ENCODE measurements at places on chromosomes 12 and 14.
A peak's percentile ranks its signal among the peaks of the same experiment; 100 is the strongest.

DNA sequence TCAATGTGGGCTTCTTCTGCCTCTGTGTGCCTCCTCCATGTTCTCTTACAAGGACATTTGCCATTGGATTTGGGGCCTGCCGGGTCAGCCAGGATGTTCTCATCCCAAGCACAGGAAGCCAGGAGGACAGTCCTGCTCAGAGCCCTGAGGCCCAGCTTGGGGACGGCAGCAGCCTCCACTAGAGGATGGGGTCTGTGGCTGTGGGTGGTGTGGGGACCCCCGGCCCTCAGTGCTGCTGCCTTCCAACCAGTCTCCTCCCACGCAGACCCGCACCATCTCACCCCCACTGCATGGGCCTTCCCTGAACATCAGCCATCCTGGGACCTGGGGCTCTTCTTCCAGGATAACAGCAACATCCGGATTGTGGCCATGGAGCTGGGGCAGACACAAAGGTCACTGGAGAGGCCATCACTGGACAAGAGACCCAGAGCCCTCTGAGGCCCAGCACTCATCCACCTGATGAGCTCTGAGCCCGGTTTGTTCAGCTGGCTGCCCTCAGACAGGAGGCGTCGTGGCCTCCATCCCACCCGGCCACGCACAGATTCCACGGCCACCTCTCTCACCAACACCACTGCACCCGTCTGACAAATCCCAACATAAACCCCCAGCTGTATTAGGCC is 56.5 kb upstream of the C14orf180 start:
- DNase-seq, result no peak

DNA sequence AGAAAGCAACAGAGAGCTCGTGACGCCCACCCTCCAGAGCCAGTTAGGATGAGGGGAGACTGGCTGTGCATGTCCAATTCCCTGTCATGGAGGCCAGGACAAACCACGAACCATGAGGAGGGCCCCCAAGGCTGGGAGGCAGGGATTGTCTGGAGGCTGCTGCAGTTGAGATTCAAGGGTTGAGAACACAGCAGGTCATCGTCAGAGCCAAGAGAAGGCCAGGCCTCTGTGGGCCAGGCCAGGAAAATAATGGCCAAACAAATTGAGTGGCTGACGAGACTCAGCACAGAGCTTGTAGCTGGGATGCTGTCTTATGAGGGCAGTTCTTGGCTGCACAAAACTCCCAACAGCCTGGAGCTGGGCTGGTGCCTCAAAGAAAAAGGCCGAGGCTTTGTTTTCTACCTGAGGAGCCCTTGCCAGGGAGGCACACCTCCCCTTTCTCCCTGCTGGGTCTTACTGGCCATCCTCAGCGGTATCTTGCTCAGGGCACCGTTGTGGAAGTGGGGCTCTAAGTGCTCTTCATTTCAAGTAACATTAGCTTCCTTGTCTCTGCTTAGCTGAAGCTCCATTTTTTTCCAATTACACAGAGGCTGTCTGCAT is 665.9 kb downstream of the BCL11B start:
- DNase-seq, result no peak

GRCh38 chr14:50354527-50354926 is 42.2 kb downstream of the CDKL1 start:
- DNase-seq, result no peak

DNA sequence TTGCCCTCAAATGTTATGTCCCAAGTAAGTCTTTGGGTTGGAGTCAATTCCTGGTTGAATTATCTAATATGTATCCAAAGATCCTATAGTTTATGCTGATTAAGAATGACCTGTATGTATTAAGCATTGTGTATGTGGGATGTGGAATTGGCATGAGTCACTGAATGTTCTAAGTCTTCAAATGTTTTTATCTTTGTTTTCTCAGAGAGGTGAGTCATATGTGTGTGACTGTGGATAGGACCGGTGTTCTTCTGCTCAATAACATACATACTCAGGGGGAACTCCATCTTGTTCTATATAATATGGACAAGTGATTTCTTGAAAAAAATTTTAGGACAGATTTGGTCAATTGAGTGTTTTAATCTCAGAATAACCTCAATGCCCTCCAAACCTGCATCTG is 57.9 kb downstream of the NAV3 start:
- no peak for DNase-seq

DNA sequence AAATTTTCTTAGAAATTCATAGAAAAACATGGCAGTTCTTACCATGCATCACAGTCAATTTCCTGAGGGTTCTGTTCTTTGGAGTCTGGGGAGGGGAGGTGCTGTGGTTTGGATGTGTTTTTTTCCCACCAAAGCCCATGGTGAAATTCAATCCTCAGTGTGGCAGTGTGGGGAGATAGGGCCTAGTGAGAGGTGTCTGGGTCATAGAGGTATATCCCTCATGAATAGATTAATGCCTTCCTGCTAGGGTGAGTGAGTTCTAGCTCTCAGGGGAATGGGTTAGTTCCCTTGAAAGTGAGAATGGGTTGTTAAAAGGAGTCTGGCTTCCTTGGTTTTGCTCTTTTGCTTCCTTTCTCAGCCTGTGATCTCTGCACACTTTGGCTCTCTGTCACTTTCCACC is 277.8 kb downstream of the APAF1 start:
- no peak for DNase-seq

- no peak for DNase-seq
These were observed 842.3 kb downstream of the SLC6A15 start for GRCh38 chr12:84070292-84070691.

DNA sequence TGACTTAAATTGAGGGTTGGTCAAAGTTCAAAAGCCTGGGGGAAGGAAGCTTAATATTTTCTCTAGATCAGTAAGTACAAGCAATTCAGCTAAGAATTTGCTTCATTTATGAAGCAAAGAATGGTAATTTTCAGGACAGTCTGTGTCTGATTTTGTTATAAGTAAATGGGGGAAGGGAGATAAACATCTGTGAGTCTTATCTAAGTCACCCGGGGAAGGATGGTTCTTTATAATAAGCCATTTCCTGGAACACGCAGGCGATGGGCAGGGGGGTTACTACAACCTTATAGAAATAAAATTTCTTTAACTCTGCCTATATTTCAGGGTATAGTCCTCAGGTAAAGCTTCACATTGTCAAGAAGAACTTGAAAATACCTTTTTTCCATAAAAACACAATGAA is 42.9 kb downstream of the HELB start:
- DNase-seq, result no peak

GRCh38 chr12:97764700-97765099 is 302.1 kb downstream of the RMST start:
- DNase-seq, result no peak

DNA sequence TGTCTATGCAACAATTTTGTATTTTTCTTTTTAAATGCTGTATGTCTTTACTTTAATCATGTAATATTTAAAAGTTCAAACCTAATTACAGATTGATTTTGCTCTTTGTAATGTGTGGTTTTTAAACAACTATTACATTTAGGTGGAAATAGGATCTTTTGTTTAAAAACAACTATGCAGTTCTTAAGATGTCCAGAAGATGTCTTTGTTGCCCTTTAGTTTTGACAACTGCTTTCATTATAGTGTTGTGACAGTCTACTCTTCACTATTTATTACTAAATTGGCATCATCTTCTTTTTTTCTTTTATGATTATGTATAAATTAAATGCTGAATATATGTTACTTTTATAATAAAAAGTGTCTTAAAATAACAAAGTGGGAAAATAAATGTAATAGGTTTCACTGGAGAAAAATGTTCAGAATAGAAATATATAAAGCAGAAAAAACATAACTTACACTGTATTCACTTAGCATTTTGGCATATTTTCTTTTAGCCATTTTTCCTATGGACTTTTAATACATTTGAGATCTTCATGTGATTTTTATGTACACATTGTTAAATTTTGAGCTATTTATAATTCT is 27.1 kb upstream of the PCNX4 start:
- peak; percentile 31 for DNase-seq

DNA sequence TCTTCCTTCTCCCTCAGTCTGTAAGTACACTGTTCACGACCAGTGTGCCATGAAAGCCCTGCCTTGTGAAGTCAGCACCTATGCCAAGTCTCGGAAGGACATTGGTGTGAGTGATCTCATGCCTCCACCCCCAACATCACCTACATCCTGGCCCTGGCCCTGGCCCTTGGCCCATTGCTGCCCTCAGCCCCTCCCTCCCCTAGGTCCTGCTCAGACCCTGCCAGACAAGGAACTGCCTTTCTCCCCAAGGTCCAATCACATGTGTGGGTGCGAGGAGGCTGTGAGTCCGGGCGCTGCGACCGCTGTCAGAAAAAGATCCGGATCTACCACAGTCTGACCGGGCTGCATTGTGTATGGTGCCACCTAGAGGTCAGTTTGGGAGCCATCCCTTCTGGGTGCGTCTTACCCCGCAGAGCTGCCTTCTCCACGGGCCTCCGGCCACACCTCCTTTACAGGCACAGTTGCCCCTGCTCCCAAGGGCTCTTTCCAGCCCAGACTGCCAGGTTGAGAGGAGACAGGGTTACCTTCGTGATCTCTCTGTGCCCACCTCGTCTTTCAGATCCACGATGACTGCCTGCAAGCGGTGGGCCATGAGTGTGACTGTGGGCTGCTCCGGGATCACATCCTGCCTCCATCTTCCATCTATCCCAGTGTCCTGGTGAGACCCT is 9.2 kb downstream of the DGKA start:
- DNase-seq, result peak; percentile 92

GRCh38 chr12:116420227-116420880 is 138.8 kb upstream of the MAP1LC3B2 start:
- DNase-seq, result no peak

- peak; percentile 66 for DNase-seq
These were observed 1.4 kb upstream of the KCNK13 start for GRCh38 chr14:90060312-90060964.

GRCh38 chr12:76568130-76568529 is 8.6 kb upstream of the OSBPL8 start:
- DNase-seq, result no peak

DNA sequence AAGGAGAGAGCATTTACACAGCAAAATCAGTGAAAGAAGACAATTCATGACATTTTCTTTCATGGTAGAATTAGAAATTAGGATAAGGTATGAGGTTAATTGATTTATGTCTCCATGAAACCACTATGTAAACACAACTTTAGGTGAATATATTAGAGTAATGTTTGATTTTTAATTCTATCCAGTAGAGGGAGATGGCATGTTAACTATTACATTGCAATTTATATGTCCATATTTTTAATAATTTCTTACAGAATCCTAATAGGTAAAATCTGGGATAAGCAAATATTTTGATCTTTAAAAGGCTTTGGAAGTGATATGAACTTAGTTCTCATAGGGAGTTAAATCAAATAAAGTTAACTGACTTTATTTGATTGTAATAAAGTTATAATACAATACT is 373.4 kb upstream of the PDE3A start:
- DNase-seq, result no peak

GRCh38 chr14:24965934-24966578 is 83.9 kb downstream of the STXBP6 start:
- DNase-seq, result peak; percentile 6

GRCh38 chr12:66066137-66066928 is 64.2 kb downstream of the LLPH start:
- no peak for DNase-seq

- DNase-seq, result no peak
These were observed 2.5 kb upstream of the ZCCHC8 start for GRCh38 chr12:122503147-122503751.

- DNase-seq, result no peak
These were observed 6.7 kb upstream of the TESC start for GRCh38 chr12:117105902-117106301.

GRCh38 chr14:82897469-82898308 is 1364.0 kb upstream of the SEL1L start:
- no peak for DNase-seq

GRCh38 chr14:51444353-51445000 is 204.4 kb downstream of the TMX1 start:
- no peak for DNase-seq

GRCh38 chr14:29805415-29806123 is 122.1 kb downstream of the PRKD1 start:
- DNase-seq, result no peak

GRCh38 chr14:80213602-80214001 is 2.3 kb upstream of the DIO2 start:
- DNase-seq, result no peak

- no peak for DNase-seq
These were observed 27.9 kb upstream of the PSMC1 start for GRCh38 chr14:90228478-90228877.

- no peak for DNase-seq
These were observed 839 bp downstream of the IFT43 start for GRCh38 chr14:75986439-75986765.

- no peak for DNase-seq
These were observed 55.5 kb upstream of the PCED1B start for GRCh38 chr12:47023953-47024352.

- no peak for DNase-seq
These were observed 246.6 kb upstream of the CCDC196 start for GRCh38 chr14:66239589-66239988.

DNA sequence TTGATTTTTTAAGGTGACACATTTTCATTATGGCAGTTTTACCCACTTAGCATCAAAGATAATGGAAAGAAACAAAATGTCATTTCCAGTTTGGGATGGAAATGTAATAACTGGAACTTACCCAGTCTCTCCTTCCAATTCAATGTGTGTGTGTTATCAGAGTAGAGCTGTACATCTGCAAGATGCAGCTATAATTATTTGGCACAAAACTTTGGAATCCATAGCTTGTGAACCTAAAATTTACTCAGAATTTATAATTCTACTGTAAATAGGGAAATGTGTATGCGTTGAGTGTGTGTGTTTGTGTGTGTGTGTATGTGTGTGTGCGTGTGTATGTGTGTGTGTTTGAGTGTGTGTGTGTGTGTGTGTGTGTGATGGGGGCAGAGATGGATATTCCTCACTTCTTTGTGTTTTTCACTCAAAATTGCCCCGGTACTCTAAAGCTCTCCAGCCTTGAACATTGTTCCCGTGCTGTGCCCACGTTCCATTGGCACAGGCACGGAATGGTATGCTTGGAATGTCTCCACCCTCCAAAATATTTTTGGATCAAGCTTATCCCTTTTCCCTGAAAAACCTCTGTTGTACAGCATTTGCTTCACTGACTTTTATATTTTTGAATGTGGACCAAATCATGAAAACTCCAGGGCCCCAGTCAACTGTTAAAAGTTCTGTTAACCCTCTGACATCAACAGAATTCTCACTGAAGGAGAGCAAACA is 150.2 kb upstream of the BMP4 start:
- no peak for DNase-seq

DNA sequence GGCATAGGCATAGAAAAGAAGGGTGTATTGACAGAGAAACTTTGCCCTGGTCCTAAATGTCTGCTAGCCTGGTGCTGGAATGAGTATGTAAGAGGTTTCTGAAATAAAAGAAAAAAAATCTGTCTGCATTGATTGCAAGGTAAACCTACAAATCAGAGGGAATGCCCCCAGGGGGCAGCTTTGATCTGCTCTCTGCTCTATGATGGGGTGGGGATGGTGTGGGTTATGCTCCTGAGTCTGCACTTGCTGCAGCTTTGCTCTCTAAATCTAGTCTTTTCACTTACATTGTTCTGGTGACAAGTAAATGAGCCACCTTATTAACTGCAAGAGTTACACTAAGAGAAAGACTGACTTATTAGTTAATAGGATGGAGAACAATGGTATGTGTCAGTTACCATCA is 468.4 kb upstream of the STXBP6 start:
- DNase-seq, result no peak

All from inflammatory macrophage treated with lipopolysaccharide for 1 hour (primary cell).